ENCODE measurements at places on chromosomes 1 and 21.

GRCh38 chr1:23533246-23534023 is 2.4 kb upstream of the E2F2 start:
- no peak for DNase-seq

DNA sequence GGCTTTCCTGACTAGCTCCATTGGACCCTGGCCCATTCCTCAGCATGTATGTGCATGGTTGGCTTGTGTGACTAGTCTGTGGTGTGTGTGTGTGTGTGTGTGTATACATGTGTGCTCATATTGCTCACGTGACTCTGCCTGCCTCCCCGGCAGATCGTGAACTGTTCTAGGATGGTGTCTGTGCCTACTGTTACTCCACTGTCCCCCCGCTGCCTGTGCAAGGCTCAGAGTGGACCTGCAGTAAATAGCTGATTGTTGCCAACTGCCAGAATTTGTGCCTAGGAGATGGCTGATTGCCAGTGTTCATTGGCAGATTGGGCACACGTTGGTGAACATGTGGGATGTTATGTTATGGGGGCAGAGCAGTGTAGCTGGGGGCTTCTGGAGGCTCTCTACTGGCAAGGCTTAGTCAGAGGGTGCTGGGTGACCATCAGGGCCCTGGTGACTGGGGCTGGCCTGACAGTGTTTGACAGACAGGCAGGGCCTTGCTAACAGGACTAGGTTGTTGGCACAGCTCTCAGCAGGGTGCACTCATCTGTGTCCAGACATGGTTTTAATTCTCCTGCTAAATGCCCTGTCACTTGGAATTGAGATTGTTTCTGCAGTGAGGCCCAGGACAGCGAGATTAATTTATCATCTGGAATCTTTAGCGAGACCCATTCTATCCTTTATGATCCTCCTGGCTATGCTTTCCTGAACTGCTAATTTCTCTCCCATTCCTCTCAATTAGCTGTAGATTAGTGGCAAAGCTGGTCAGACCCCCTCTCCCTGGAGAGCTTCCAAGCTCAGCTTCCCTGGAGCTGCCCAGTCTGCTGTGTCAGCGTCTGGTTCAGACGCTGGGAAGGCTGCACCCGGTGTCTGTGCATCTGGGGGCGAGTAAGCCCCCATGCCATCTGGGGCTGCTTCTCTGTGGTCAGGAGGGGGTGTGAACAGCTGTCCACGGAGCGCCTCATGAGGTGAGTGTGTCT is 20.8 kb downstream of the SLC6A17 start:
- no peak for DNase-seq

DNA sequence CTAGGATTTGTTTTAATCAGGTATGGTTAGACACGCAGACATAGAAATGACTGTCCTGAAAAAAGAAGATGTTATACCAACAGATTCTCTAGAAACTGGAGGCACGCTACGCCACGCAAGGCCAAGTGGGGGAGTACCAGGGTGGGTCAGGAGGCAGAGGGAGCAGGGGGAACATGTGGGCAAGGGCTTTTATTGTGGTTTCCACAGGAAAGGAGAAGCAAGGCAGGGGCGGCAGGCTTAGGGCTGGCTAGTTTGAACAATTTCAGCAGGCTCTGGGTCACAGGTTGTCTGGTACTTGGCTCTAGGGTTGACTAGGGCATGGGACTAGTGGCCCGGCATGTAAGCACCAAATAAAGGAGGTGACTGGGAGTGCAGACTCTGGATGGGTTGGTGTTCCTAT is 7.2 kb downstream of the MTARC2 start:
- DNase-seq, result no peak

- DNase-seq, result no peak
Measured at GRCh38 chr1:21397813-21398188, 42.1 kb upstream of the NBPF3 start.
